Fibroblast of the conjunctiva (primary cell): ENCODE measurements at places on chromosomes 3 and 15.

DNA sequence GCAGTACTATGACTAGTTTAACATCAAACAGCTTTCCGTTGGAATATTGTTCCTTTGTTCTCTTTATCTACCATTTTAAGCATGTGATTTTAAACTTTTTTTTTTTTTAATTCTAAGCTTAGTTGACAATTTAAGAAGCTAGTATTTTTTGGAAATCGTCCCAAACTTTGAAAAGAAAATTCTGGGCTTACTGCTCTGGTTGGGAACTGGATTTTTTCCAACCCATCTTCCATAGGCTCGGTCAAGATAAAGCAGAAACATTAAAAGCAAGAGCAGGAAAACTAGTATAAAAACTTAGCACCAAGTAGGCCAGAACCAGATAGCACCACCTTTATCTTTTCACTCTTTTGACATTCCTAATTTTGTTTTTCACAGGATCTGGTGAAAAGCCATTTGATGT, 49.9 kb downstream of the TSC22D2 start:
- no peak for DNase-seq

DNA sequence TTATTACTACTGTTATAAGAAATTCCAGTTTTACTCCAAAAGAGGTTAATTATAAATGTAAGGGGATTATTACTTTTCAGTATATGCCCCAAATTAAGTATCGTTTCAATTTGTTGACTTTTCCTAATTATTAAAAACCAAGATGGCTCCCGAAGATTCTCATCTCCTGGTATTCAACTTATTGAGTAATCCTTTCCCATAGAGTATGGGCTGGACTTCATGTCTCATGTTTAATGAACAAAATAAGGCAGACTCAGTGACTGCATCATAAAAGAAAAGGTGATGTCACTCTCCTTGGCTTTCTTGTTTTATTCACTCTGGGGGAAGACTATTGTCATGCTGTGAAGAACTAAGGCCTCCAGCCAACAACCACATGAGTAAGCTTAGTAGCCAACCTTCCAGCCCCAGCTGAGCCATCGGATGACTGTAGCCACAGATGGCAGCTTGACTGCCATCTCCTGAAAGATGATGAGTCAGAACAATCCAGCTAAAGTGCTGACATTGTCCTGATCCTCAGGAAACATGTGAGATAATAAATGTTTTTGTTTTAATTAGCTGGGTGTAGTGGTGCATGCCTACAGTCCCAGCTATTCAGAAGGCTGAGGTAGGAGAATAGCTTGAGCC, 17.3 kb downstream of the IGF2BP2 start:
- peak; percentile 68 for DNase-seq

GRCh38 chr3:71489315-71489761, 94.2 kb downstream of the FOXP1 start:
- DNase-seq, result no peak

DNA sequence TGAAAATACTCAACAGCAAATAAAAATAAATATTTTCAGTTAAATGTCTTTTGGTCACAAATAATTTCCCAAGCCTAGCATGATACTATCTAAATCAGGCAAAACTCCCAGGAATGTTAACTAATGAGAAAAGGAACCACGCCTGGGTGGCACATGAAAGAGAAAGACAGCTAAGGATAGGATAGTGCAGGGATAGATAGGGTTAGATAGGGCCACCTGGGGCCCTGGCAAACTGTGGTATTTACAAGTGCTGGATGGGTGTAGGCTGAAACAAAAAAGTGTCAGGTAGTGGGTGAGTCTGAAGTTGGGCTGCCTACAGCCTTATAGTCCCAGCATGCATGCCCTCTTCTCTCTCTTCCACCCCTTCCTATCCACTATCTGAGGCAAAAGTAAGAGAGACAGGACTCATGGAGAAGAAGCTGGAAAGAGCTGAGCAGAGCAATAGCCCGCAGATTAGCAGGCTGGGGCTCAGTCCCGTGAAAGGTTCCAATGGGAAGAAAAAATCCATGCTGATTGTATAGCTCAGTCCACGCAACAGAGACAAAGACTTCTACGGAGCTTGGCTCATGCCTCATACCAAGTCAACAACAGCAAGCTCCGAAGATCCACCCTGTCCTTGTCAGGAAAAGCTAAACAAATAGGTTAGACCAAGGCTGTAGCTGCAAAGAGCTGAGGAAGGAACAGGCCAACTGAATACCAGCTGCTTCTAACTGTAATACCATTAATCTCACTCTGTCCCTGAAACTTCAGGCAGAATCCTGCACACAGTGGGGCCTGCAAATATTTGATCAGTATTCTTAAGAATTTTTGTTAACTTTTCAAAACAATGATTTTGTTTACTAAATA, 342.1 kb upstream of the ATP11B start:
- DNase-seq, result no peak

GRCh38 chr3:70776081-70776480, 463.6 kb upstream of the MDFIC2 start:
- DNase-seq, result no peak

GRCh38 chr3:138768946-138769345, 65.8 kb downstream of the PIK3CB start:
- no peak for DNase-seq

DNA sequence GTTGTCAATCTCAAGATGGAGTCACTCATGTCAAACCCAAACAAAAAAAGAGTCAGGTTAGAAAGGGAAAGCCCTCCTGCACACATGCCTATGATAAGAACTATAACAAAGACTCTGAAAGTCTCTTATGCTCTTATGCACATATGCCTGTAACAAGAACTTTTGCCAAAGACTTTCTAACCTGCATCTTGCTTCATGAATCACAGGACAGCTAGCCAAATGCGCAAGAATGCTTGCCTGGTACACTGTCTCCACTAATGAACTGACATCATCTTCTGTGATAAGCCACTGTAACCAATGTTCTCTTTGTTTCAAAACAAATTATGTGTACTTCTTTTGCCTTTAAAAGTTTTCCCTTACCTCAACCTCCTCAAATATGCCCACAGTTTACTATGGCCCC, 18.2 kb upstream of the EHHADH start:
- no peak for DNase-seq

DNA sequence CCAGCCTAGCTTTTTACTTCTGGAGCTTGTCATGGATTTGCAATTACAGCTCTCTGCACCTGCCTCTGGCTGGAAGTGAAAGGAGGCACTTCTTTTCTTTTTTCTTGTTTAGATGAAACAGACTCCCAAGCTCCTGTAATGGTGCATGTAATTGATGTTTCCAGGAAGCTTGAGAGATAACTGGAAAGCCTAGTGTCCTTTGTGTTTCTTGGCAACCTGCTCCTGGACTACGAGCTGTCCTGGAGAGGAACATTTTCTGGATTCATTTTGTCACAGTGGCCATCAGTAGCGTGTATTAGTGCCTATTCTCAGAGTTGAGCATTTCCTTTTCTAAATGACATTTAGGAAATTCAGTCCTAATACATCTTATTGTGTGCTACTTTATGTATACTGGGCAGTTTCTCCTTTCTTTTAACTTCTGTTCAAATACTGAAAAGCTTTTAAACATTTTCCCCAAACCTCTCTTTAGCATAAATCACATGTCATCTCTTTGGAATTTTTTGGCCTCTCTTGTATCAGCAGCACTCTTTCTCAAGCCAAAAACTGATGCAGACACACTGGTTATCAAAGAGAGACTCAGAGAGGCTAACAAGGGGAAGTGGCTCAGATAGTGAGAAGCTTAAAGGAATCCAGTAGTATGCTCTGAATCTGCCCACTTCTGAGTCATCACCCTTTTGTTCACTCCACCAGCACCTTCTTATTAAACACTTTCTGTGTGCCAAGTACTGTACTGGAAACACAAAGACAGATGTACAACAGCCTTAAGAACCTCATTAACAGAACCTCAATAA, 62.6 kb upstream of the SLC2A2 start:
- peak; percentile 78 for DNase-seq

GRCh38 chr3:128607710-128608048, 42.9 kb downstream of the RPN1 start:
- no peak for DNase-seq

GRCh38 chr3:136617198-136617597, 135.0 kb downstream of the STAG1 start:
- no peak for DNase-seq

GRCh38 chr3:33278163-33278562, 921 bp downstream of the FBXL2 start:
- DNase-seq, result no peak

DNA sequence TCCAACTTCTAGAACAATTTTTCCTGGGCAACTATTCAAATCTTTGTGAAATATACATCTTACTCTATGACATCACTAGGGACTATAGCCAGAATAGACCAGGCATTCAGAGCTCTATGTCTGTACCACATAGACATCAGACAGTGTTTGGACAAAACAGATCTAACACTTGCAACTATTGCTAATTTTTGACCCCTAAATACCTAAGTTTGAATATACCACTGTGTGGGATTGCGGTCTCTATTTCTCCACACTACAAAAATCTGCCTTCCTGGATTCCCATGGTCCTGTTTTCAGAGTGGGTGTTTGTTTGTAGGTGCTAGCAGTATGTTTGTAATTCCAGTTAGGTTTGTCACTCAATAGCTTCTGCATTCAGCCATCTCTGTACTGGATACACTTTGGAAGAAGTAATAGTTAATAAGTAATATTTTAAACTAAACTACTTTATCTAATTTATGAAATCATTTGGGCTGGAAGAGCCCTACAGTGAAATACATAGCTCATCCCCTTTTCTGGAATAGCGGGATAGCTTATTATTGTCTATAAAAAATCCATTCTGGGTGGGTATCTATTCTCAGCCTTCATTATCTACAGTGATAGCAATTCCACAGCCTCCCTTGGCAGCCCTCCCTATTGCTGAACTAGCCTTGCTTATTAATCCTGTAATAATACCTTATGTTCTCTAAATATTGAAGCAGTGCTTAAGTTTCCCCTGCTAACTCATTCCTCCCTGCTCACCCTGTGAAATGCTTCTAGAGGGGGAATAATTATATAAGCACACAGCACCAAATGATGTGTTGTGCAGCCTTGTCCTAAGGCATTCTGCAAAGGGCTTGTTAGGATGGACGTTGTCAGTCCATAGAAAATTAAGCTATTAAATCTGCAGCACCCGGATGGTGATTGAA, 49.4 kb downstream of the RBMS3 start:
- no peak for DNase-seq

DNA sequence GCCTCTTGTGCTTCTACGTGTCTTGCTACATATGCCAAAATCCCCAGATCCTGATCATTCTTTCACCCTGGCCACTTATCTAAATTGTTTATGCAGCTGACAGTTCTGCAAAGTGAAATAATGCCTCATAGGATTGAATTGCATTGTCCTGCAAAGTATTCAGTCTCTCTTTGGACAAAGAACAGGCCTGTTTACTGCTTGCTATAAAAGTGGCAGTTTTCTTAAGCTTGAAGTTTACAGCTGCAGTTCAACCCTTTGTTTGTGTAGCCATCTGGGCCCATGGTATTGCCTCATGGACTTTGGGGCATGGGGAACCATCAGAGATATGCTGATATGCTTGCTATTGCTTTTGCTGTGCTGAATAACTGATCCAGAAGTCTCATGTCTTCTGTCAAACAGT, 523.2 kb downstream of the OTOL1 start:
- DNase-seq, result no peak

DNA sequence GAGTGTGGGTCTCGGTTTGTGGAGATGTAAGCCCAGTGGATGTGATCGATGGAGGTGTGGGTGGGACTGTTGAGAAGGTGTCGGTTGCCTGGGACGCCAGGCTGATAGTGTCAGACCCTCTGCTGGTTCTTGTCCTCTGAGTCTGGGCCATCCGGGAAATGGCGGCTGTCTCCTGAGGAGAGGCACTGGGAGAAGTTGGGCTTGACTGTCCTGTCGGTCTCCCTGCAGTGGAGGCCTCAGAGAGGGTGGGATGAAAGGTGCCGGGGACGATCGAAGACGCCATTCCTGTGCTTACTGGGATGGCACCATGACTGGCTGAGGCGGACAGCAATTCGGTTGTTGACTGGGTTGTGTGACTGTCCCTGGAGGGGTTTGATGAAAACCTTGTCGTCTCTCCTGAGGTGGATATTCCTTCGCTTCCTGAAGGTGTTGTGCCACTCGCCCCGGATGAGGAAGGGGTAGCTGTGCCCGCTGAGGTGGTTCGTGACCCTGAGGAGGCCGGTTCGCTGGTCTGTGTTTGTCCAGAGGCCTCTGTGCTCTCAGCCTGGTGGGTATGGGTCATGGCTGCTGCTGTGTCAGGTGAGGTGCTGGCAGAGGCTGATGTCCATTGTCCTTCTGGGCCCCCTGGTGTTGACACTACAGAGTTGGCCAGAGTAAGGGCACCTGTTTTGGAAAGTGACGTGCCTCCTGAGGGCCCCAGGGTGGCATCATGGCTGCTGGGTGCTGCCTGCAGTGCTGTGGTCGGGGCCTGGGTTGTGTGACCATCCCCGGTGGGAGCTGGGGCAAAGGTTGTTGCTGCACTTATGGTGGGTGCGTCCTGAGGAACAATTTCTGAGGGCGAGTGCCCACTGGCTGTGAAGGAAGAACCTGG, 22.8 kb downstream of the MUC4 start:
- DNase-seq, result no peak

DNA sequence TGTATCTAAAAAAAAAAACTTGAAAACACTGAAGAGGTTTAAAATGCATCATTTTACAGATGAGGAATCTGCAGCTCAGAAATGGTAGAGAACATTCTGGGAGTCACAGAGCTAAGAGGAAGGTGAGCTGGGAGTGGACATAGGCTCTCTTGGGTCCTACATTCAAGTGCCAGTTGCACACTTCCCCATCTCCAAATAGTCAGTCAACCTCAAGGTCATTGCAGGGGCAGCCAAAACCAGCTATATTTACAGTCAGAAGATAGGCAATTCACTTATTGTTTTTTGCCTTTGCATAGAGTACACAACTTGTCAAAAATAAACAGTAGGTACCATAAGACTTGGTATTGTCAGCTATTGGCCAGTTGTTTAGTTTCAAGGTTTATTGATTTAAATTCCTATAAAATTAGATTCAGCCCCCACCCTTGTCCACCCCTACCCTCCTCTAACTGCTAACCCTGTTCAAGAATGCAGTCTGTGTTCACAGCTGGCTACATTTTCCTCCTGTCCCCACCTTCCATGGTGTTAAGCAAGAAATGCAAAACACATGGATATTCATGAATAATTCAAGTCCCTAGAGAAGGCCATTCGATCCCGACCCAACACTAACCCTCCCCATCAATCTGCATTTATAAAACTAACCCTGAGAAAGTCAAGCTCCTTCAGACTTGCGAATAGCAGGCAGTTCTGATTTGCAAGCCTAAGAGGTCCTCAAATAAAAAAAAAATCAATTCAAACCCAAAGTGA, 567.0 kb upstream of the MCTP2 start:
- no peak for DNase-seq

GRCh38 chr15:98737721-98738120, 89.4 kb downstream of the IGF1R start:
- DNase-seq, result no peak

DNA sequence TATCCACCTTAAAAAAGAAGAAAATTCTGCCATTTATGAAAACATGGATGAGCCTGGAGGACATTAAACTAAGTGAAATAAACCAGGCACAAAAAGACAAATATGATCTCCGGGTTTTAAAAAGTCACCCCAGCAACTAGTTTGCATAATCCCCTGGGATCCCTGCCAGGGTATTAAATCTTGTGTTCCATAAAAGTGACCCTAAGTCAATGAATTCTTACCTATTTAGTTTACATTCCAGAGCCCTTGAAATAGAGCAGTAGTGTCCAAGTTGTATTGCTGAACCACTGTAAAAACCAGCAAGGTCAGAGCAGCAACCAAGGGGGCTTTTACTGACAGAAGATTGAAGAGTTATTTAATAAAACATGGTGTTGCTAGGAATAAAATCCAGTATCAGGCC, 716.8 kb upstream of the BCHE start:
- no peak for DNase-seq
